Caudate nucleus (tissue), 63 donors: ENCODE measurements at places on chromosomes 12 and 14.

GRCh38 chr14:93269341-93270068 lies 62.4 kb downstream of the UBR7 start:
- DNase-seq, result no peak

DNA sequence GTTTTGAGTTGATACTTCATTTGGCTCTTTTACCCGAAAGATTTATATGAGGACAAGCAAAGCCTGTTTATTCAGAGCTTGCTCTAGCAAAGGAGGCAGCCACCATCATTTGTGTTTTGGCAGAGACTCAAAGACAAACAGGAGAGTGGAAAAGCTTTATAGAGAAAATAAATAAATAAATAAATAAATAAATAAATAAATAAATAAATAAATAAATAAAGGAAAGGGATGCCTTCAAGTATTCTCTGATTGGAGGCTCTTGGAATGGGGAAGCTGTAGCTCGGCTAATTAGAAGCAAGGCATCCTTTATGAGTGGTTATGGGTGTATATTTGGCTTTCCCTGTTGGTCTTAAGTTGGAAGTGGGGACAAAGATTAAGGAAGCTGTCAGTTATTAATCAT lies 229.8 kb downstream of the RASSF9 start:
- no peak for DNase-seq

DNA sequence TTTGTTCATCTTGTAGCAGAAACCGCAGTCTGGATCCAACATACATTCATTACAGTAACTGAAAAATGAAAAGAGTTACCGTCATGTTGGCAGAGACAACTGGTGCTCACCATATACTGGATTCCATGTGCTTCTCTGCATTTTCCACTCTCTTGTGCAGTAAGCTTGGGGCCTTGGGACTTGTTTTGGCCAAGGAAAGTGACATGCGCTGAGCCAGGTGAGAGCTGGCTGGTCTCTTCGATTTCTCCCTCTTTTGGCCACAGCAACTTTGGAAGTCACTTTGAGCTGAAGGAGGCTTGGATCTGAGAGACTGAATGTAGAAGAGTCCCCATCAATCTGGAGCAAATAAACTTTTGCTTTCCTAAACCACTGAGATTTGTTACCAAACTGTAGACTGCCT lies 210.6 kb upstream of the ABCD2 start:
- DNase-seq, result no peak

- no peak for DNase-seq
Measured at GRCh38 chr12:49232940-49233841, 31.7 kb upstream of the TUBA1C start.

DNA sequence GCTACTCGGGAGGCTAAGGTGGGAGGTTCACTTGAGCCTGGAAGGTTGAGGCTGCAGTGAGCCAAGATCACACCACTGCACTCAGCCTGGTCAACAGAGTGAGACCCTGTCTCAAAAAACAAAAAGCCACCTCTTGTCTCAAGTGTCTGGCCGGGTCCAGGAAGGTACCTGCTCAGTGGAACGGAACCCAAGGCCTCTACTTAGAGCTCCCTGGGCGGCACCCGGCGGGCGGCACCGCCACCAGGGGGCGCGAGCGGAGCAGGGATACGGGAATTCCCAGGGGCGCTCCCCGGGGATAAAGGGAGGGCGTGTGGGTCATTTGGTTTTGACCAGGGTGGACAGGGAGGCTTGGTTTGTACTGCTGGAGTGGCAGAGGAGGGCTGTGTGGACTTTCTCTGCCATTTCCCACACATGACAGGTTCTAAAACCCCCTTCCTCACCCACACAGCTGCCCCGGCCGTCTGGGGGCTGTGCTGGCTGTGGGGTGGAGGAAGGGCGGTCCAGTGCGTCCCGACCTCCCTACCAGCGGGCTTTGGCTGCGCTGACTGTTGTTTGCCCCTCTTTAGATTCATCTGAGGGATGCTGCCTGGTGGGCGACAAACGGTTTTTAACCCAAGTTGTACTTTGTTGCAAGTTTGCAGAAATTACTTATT lies 91.4 kb downstream of the SETD3 start:
- no peak for DNase-seq

GRCh38 chr14:67360470-67361206 lies 510 bp downstream of the EIF2S1 start:
- no peak for DNase-seq
